ENCODE measurements at places on chromosomes 4 and X.

GRCh38 chrX:13791559-13791958, 25.3 kb downstream of the GPM6B start:
- no peak for DNase-seq

GRCh38 chr4:37836838-37837440, 10.5 kb downstream of the PGM2 start:
- DNase-seq: no peak

DNA sequence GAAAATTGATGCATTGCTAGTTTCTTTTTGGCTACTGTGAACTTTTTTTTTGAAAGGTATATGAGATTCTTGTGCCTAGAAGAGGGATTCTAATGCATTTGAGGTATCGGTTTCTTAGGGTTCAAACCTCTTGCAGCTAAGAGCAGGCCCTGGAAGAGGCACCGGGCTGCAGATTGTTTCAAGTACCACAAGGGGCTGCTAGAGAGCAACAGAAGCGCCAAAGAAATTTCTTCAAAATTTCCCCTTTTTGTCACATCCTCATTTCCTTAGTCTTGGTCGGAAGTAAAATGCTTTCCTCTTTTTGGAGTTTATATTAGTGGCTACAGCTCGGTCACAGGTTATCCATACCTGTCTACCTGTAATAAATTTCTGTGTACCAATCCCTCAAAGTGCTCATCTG, 89.8 kb downstream of the PDGFRA start:
- DNase-seq: no peak

DNA sequence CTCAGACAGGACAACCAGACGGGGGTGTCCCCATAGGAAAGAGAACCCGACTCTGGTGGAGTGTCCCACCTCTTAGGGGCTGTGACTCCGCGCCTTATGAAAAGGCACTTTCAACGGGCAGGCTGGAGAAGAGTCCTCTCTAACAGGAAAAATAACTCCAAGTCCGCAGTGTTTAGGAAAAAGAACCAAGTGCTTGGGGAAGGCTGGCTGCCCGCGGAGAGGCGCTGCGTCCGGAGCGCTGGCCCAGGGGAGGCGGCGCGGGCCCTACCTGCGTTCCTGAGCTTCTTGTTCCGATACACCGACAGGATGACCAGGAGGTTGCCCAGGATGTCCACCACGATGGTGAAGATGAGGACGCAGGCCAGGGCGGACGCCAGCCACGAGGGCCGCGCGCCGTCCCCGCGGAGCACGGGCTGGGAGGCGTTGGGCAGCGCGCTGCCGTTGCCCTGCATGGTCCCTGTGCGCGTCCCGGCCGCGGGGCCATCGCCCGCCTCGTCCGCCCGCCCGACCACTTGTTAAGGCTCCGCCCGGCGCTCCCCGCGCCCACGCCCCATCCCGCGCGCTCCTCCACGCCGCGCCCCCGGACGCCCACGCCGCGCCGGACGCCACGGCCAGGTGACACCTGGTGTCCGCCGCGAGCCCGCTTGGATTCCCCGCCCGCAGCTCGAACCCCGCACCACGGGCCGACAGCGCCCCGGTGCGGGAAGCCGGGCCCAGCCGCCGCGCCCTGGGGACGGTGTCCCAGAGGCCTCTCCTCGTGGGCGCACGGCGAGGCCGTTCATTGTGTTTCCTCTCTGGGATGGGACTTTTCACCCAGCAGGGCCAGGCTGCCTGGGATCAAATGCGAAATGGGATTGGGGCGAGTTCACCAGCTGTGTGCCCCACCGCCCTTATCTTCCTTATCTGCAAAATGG, at the start of gene MTNR1A:
Gene MTNR1A, minus strand, starts transcription at position 654 of the 914 bp plus-strand sequence. Its CDS starts 202 bp downstream, at position 452.
- no peak for DNase-seq

DNA sequence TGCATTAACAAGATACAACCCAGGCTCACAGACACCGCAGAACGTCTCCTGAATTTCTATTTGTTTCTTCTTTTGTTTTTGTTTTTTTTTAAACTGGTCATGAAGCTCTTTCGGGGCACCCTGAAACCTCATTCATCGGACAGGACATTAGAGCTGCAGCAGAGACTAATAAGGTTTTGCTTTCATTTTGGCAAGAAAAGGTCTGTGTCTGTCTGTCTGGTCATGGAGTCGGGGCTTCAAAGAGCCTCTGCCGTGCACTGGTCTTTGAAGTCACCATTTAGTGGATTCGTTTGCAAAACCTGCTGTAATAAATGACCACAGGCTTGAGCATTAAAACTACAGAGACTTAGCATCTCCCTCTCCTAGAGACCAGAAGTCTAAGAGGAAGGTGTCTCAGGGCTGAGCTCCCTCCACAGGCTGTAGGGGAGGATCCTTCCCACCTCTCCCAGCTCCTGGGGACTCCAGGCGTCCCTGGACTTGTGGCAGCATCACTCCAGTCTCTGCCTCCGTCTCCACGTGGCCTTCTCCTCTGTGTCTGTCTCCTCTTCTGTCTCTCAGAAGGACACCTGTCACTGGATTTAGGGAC, 247.5 kb downstream of the CRLF2 start:
- DNase-seq: no peak

DNA sequence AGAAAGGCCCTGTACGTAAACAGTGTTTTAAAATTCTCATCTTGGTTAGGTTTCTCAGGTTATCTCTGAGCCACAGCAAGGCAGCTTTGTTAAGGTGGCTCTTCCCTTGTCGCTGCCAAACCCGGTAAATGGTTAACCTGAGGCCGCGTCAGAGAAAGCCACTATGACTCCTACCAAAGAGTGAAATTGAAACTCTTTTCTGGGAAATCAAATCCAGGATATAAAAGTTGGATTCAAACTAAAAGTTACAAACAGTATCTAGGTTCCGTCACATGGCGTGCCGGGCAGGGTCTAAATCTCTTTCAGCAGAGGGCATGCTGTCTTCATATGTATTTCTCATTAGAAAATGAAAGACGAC, 433 bp downstream of the MMAA start:
- peak; percentile 31 for DNase-seq

DNA sequence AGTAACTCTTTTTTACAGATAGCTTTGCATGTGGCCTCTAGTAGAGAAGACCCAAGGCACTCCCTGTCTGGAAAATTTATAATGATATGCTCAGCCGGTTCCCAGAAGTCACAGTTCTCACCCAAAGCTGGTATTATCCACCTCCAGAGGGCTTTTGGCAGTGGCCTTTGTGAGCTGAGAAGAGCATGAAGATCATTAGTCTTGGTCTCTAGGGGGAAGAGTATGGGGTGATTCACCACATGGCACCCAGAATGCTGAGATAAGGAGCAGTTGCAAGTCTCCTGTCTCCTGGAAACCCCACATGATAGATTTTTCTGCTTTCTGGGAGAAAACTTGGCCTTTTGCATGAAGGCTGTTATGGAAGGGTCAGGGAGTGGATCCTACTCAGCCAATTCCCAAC, 75.4 kb upstream of the PRPS1 start:
- DNase-seq: no peak

GRCh38 chr4:1792832-1793495, at the start of gene FGFR3:
Gene FGFR3 (plus strand): TSS chr4:1793293. CDS start chr4:1793935, 642 bp downstream.
- peak; percentile 13 for DNase-seq

DNA sequence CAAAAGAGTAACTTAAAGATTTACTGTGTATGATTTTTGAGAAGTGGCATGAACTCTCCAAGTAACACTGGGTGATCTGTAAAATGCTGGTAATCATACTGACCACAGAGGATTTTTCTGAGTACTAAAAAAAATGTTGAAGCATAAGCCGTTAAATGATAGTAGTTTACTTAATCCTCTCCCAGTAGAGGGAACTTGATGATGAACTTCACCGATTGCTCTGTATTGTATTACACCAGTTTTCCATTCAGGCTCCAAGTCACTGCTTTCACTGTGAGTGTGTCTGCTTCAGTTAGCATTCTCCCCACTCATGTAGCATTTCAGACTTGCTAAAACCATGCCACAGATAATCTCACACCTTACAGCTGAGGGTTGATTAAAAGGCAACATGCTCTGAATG, 294.1 kb downstream of the GBA3 start:
- DNase-seq: no peak

DNA sequence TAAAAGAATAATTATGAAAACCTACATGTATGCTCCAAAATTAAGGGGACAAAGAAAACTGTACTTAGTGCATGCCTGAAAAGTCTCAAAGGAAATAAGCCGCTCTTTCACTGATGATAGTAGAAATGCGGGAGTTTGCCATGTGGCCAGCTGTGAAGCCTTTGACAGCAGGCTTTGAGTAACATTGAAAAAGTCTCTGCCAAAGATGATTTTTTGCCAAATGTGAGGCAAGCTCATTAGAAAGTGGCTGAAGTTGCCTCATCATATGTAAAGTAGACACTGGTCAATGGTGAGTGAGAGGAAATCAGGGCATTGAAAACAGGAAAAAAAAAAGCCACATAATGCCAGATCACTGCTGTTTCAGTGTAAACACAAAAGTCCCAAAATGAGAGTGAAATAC, 2360.1 kb downstream of the PCDH7 start:
- DNase-seq: no peak

DNA sequence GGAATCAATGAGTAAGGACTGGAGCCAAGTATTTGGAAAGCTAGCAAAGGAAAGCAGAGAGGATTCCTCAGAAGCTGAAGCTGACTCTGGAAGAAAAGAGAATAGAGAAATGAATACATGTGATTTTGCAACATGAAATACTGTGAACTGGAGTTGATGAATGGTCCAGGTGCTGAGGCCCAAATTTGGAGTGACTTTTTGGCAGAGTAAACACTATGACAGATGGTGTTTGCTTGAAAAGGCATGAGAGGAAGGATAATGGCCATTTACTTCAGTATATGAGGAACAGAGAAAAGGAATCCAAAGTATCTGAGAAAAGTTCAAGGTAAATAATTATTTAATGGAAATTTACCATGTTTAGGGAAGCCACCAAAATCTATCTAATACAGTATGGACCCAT, 236.7 kb downstream of the SLITRK2 start:
- no peak for DNase-seq

- no peak for DNase-seq
Observed at GRCh38 chr4:16472537-16472936, 246.3 kb upstream of the TAPT1 start.

DNA sequence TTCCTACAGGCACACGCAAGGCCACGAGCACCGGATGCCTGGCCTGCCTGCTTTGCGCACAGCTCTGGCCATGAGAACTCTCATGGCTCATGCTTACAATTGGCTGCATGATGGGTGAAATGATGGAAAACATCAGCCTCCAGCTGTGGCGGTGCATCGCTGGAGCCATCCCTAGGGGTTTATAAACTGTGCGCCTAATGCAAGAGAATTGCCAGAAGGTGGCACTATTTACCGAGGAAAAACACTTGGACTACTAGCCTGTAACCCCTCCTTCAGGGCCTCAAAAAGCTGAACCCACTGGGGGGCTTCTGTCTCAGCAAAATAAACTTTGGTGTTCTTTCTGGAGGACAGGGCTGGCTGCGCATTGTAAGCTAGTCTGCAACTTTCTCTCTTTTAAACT, 51.9 kb downstream of the PHKA2 start:
- no peak for DNase-seq

- no peak for DNase-seq
Observed at GRCh38 chr4:113162089-113162488, 112.6 kb downstream of the ANK2 start.

GRCh38 chr4:17664755-17665154, 50.3 kb downstream of the MED28 start:
- DNase-seq: no peak

- no peak for DNase-seq
Observed at GRCh38 chr4:1851575-1852410, 4.2 kb downstream of the LETM1 start.

GRCh38 chr4:79141530-79141929, 184.3 kb downstream of the NAA11 start:
- DNase-seq: no peak

GRCh38 chr4:81870275-81870674, 398.6 kb upstream of the RASGEF1B start:
- DNase-seq: no peak

- no peak for DNase-seq
Observed at GRCh38 chr4:148214529-148215166, 227.6 kb downstream of the NR3C2 start.

DNA sequence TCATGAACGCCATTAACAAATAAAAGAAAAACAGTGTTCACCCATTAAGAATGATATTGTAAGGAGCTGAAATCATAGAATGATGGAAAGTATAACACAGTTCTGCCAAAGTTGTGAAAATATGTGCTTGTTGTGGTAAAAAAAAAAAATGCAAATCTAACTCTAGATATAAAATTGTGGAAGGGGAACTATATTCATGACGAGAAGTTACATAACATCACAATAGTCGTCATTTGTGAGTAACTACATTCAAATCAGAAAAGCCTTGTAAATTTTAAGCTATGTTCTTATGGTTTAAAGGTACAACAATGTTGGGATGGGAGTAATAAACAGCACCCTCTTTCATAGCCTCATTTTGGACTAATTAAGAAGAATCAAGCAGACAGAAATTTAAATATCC, 57.6 kb upstream of the PRDM8 start:
- no peak for DNase-seq

DNA sequence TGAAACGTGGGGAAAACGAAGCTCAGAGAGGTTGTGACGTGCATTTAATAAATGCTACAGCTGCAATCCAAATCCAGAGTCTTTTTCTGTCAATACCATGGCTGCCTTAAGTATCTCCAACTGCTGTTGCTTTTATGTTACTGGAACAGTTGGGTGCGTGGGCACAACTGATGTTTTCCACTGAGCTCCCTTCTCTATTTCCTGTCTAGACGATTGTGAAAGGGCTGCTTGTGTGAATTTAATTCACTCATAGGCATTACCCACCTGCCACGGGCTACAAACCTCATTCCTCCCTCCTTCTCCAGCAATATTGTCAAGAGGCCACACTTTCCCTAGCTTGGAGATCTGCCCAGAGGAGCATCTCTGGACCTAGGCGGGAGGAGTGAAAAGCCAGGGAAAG, 526.0 kb downstream of the MID1IP1 start:
- DNase-seq: no peak

Measured in stimulated activated CD4-positive, alpha-beta T cell treated with anti-CD3 and anti-CD28 coated beads, TNF-alpha, amount 100 ng/mL, for 4 hours (primary cell).